ENCODE measurements at places on chromosomes 6 and 20.

- DNase-seq: peak; percentile 73
These were observed 780 bp upstream of the TAF4 start for GRCh38 chr20:62066339-62066982.

DNA sequence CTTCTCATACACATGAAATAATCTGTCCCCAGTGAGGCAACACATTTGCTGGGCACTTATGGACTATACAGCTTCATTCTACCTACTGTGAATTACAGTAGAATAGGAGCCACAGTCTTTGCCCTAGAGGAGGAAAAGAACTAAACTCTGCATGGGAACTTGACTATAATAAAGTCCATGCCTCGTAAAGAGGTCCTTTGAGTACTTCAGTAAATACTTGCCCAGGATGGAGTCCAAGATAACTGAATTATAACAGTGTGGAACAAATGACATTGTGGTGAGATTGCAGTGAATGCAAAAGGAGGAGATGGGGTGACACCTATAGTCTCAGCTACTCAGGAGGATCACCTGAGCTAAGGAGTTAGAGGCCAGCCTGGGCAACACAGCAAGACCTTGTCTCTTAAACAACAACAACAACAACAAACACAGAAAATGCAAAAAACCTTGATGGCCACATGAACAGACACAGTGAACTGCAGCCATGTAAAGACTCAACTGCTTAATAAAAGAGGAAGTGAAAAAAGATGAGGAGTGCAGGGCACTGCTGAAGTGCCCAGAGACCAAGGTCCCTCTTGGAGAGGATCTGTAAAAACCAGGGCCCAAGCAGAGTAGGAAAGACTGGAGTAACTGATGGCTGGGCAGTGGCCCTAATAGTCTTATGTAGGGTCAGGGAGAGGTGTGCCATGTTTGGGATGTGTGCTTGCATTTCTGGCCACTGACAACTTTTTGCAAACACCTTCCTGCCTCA, 3.7 kb downstream of the MRPS18A start:
- no peak for DNase-seq

- no peak for DNase-seq
These were observed 5.6 kb downstream of the EEF1A1 start for GRCh38 chr6:73515204-73515655.

- peak; percentile 92 for DNase-seq
These were observed 4.2 kb upstream of the ZDHHC14 start for GRCh38 chr6:157376706-157377230.

DNA sequence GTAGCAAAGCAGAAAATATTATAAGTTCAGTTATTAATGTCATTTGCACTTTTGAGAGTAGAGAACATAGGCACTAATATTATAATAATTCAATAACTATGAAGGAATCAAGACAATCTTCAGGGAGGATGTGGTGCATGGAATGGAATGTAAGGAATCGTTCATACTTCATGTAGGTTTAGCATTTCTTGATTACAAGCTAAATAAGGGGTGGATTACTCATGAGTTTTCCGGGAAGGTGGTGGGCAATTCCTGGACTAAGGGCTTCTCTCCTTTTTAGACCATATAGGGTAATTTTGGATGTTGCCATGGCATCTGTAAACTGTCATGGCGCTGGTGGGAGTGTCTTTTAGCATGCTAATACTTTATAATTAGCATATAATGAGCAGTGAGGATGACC, 9.1 kb upstream of the BTNL2 start:
- no peak for DNase-seq

- DNase-seq: no peak
These were observed 55.9 kb downstream of the PROKR2 start for GRCh38 chr20:5260889-5261288.

DNA sequence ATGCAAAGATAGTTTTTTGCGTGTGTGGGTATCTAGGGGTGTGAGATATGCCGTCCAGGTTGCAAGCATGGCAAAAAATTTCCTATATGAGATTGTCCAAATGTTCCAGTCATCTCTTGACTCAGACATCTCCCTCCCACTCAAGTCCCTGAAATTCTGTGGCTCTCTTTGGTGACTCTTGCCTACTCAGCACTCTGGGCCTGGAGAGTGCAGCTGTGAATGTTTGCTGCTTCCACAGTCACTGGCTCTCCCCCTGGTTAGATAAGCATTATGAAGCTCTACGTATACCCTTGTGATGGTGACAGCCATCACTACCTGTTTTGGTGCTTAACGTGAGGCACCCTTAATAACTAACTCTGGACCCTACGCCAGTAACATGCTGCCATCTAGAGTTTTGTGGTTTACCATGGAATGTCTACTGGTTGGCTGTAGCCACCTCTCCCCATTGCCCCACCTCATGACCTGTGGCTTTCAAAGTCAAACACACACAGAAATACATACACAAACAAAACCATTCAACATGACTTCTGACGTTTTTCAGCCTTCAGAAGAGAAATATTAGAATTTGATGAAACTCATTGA, 621.9 kb upstream of the CITED2 start:
- DNase-seq: no peak

DNA sequence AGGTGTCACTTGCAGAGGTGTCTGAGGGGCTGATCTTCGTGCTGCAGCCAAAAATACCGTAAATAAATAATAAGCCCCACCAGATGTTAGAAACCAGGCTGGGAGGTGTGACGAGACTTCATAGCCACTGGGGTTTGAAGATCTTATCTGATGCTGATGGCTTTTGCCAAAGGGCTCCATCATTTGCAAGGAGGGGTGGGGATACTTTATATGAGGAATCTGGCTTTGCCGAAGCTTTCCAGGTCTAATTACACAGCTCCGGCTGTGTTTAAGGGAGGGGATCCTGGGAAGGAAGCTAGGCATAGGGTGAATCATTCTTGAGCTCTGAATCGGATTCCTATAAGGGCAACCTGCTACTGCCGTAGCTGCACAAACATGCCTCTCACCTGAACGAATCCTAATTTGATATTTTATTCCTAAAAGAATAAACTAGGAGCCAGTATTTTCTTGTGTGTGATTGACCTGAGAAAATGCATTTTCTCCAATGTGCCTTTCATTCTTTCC, 249.6 kb downstream of the SOD2 start:
- DNase-seq: no peak

DNA sequence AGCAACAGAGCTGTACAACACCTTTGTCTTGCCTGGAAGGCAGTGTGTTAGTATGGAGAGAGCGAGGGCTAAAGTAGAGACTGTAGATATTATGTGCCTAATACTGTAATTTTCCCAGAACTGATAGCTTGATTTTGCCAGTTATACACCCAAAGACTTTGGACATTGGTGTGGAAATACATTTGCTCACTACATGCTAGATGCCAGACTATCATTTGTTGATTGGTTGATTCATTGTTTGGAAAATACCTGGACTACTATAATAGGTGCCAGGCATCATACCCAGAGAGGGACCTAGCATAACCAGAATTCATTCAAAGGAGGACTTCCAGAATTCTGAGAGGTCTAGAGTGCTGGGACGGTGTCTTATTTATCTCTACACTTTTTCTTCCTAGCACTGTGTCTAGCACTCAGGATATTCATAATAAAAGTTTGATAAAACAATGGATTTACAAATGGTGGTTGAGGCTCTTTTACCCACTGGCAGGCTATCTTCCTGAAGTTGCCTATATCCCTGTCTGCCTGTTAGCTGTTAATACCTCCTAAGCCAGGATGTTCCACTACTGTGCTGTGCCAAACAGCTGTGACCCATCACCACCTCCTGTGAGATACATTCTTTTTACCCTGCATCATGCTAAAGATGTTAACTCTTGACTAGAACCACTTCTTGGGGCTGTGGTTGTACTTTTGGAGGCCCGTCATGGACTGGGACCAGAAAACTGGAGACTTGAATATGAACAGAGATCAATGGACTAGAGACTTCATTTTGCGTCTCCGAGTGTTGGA, 72.2 kb upstream of the FUCA2 start:
- DNase-seq: no peak

DNA sequence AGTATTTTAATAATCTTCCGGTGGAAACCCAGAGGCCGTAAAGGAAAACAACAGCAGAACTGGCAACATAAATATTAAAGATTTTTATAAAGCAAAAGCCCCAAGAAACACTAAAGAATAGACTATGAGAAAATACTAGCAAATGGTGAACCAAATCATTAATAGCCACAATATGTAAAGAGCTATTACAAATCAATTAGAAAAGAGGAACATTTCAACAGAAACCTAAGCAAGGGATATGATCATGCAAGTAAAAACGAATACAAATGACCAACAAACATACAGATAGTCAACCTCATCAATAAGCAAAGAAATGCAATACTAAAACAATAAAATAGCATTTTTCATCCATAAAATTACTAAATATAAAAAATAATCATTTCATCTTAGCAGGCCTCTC, 3.6 kb downstream of the FBXL4 start:
- DNase-seq: no peak

GRCh38 chr6:36515844-36516243, 31.4 kb downstream of the STK38 start:
- DNase-seq: no peak

- DNase-seq: no peak
These were observed 3.9 kb downstream of the PRDM1 start for GRCh38 chr6:106090001-106090400.

DNA sequence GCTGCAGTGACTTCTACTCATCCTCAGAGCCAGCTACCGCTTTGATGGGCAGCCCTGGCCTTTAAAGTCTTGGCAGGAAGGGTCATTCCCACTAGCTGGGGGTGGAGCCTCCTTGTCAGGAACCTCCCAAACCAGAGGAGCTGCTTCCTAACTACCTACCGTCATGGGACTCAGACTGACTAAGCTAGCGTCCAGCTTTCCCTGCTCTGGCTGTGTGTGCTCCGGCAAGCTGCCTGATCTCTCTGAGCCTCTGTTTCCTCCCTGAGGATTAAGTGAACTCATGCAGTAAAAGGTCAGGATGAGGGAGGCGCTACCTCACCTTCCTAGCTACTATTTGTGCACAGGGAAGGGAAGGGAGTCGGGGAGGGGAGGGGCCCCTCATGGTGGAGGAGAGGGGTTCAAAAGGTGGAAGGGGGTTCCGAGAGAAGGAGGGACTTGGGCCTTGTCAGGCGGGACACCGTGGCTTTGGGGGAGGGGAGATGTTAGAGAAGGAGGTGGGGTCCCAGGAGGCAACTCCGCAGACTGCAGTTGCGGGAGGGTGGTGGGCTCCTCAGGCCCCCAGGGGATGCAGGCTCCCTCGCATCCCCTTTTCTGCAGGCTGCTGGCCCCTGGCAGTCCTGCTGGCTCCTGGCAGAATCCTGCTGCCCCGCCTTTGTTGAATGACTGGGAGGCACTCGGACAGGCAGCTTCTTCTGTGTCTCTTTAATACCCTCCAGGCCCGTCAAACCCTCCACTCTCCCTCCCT, 9.8 kb downstream of the DUSP15 start:
- peak; percentile 13 for DNase-seq

Measured in SHP77 (cell line).